ENCODE measurements at places on chromosomes 5 and 9.

GRCh38 chr5:150662731-150663516 lies 1.9 kb downstream of the MYOZ3 start:
- no peak for DNase-seq

DNA sequence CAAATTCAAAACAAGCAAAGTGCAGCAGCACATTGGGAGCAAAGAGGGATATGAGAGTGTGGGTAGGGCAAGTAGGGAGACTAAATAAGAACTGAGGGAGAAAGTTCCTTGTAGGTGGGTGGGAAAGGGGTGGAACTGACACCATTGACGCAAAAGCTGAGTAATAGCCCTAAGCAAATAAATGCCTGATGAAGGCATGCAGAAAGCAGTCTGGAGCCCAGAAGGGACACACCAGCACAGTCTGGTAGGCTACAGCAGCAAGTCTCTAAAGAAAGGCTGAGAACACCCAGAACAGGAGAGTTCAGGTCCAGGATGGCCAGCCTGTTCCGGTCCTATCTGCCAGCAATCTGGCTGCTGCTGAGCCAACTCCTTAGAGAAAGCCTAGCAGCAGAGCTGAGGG lies at the start of gene INSL4:
INSL4 (plus strand) TSS at position 208 of the 400 bp plus-strand sequence; CDS start at position 313, 105 bp downstream.
- DNase-seq: no peak

DNA sequence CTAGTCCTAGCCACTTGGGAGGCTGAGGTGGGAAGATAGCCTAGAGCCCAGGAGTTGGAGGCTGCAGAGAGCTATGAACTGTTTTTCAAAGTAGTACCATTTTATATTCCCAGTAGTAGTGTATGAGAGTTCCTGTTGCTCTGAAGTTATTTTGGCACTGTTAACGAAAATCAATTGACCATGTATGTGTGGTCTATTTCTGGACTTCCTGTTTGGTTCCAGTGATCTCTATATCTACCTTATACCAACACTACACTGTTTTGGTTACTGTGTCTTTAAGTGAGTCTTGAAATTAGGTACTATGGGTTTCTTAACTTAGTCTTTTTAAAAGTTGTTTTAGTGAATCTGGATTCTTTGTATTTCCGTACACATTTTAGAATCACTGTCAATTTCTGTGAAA lies 13.6 kb downstream of the SLF1 start:
- DNase-seq: no peak

DNA sequence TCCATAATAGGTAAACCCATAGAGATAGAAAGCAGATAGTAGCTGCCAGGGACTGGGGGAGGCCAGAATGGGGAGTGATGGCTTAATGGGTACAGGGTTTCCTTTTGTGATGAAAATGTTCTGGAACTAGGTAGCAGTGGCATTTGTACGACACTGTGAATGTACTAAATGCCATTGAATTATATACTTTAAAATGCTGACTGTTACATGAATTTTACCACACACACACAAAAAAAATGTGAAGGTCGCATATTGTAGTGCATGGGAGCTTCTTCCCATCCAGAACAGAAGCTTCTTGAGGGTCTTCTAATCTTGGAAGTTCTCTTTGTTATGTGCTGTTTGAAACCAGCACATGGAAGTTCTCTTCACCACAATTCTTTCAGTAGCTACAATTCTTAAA lies 19.9 kb upstream of the ANP32B start:
- no peak for DNase-seq

DNA sequence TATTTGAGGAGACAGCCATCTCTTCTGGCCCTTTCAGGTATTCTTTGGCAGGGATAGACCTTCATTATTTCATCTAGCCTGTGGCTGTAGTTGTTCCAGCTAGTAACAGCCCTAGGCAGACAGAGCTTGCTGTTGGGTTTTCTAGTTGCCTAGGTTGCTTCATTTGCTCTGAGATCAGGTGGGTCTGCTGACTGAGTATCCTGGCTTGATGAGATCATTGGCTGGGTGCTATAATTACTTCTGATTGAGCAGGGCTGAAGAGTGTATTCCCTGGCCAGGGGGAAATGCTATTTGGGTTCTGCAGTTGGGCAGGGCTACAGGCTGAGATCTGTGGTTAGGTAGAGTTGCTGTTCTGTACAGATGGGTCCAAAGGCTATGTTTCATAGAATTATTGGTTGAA lies 456.1 kb downstream of the PSAT1 start:
- no peak for DNase-seq

GRCh38 chr5:147160902-147161700 lies 73.7 kb upstream of the STK32A start:
- no peak for DNase-seq

DNA sequence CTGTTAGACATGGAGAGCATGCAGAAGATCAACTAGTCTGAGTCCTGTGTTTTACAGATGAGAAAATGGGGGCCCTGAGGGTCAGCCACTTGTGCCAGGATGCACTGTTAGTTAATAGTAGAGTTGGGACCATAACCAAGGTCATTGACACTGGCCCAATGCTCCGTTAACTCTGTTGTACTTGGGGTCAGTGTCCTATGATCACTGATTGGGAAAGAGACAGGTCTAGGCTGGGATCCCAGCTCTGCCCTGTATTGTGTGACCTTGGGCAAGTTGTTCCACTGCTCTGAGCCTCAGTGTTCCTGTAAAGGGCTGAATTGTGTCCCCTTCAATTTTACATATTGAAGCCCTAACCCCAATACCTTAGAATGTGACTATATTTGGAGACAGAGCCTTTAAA lies 70.0 kb downstream of the GDNF start:
- no peak for DNase-seq

- DNase-seq: no peak
Observed at GRCh38 chr9:82201196-82201595, 212.6 kb downstream of the SPATA31D1 start.

GRCh38 chr5:1021136-1021968 lies 12.8 kb downstream of the NKD2 start:
- no peak for DNase-seq

- DNase-seq: no peak
Observed at GRCh38 chr5:60339691-60340201, 360.2 kb downstream of the DEPDC1B start.

- DNase-seq: no peak
Observed at GRCh38 chr5:147735621-147736125, 46.9 kb downstream of the JAKMIP2 start.

- DNase-seq: no peak
Observed at GRCh38 chr9:87479801-87480201, 17.9 kb upstream of the DAPK1 start.

- DNase-seq: no peak
Observed at GRCh38 chr9:20333991-20334390, 288.3 kb downstream of the MLLT3 start.
